ENCODE measurements at places on chromosomes 5 and 9.

DNA sequence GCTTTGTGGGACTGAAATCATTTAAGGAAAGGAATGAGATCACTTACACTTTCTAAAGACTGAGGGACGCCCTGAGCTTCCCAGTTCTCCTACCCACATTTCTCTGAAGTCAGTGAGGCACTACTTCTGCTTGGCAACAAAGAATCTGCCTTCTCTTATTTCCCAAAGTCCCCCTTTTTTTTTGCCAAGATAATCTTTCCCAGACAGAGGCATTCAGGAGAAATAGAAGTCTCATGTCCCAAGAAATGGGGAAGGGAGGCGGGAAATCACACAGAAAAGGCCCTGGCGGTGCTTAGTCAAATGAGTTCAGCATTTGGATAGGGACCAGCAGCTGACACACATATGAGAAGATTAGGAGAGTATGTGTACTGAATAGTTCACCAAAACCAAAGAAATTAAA is 159.7 kb downstream of the MUSK start:
- no peak for DNase-seq

DNA sequence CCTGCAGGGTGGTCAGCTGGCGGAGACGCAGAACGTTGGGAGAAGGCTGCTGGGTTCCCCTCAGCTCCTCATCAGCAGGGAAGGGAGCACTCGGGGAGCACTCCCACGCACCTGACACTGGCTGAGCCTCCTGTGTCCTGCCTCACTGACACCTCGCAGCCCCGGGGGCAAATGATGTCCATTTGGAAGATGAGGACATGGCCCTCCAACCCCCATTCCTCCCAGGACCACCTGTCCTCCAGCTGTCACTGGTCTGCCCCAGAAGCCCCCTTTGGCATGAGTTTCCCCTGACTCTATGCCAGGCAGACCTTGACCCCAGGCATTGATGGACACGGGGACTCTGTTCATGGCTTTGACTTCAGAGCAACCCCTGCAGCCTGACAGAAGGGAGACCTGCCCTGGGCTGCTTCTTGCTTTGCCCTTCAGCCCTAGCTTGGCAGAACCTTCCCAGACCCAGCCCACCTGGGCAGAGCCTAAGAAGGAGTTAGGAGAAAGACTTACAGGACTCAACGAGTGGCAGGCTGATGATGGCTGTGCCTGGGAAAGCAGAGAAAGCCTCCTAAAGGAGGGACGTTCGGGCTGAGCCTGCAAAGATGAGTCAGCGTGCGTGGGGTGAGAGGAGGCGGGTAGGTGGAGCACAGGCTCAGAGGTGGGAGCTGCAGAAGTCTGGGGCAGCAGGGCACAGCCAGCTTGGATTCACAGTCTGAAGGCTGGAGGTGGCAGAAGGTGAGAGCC is 90.6 kb downstream of the LMX1B start:
- DNase-seq: peak; percentile 66

DNA sequence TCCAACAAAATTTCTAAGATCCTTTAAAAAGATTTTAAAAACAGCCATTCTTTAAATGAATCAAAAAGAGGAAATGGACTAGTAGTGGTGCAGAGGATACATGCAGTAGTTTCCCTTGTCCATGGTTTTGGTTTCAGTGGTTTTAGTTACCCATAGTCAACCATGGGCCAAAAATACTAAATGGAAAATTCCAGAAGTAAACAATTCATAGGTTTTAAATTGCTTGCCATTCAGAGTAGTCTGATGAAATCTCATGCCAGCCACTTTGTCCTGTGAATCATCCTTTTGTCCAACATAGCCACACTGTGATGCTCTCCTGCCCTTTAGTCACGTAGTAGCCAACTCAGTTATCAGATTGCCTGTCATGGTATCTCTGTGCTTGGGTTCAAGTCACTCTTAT is 286.1 kb downstream of the ANXA1 start:
- DNase-seq: no peak

DNA sequence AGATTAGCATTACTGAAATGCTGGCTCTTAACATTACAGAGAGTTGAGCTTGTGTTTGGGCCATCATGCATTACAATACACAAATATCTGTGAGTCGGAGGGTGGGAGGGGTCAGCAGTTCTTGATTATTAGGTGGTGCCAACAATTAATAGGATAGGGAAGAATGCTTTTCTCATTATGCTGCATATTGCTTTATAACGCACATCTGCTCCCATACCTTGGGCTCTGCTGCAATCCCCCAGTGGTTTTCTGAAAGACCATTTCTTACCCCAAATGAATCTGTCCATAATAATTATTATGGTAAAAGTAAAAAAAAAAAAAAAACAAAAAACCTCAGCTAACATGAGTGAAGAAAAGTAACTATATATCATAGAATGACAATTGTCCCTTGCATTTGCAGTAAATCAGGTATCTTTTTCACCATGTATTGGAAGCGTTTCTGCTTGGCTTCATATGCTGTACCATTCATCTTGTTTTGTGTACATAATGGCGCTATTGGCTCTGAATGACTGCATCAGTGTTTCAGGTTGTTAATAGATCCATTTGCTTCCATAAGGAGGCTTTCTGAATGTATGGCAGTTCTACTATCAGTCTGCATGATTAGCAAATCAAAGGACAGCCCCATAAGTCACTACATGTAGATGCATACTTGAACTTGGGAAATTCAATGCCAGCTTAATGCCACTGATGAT is 75.9 kb downstream of the CAVIN4 start:
- no peak for DNase-seq

GRCh38 chr9:111036946-111037345 is 1.3 kb downstream of the LPAR1 start:
- no peak for DNase-seq

DNA sequence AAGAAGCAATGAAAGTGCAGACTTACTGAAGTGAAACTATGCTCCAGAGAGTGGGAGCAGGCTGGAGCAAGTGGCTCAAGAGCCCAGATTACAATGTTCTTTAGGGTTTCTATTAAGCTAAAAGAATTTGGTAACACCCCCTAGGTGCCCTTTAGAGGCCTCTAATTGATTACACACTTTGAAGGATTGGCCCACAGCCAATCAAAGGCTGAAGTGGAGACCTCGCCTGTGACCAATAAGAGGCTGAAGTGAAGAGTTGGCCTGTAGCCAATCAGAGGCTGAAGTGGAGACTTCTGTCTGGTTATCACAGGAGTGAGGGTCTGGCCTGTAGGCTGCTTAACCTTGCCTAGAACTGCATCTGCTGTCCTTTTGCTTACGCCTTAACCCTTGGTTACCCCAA is 46.7 kb upstream of the SPATA31C2 start:
- no peak for DNase-seq

- DNase-seq: no peak
Observed at GRCh38 chr9:109590966-109591365, 92.9 kb upstream of the PTPN3 start.

DNA sequence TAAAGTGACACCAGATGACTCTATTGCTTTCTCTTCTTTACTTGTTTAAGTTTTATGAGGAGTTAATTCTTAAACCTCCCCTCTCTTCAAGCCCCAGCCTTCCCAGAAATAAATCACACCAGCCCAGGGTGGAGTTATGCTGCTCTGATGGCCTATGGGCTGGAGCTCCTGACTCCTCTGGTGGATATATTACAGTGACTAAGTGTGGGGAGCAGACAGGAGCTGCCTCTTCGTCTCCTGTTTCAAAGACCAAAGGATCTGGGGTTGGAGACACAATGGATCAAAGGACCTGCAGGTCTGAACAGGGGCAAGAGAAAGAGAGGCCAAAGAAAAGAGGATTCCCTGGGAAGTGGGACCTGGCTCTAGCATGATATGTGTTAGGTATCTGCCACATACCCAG is 312.0 kb upstream of the MSX2 start:
- no peak for DNase-seq

- no peak for DNase-seq
Observed at GRCh38 chr9:91427873-91428272, 4.2 kb upstream of the NFIL3 start.

DNA sequence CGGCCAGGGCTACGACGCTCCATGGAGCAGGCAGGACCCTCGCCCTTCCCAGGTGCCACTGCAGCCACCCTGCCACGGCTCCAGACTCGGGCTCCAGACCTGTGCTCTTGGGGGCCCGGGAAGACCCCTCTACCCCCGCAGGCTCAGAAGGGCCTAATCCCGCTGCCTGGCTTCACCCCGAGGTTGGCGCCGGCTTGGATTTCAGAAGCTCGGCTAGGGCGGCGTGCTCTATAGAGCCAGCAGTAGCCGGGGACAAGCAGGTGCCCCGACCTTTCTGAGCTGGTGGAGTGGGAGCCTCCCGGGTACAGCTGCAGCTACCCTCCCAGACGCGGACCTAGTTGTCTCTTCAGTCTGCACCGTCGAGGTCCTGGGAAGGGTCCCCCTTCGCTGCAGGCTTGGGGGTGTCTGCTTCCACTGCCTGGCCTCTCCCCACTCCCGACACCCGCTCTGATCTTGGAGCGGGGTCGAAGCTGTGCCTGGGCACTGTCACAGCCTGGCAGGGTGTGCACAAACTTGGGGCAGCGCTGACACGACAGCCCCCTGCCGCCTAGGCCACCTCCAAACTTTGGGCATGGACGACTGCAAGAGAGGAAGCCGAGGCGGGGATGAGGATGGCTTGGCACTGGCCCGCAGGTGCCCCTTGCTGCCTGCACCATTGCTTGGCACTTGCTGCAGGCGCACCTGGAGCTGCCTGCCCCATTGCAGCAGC is 1366.1 kb upstream of the CDH9 start:
- peak; percentile 46 for DNase-seq

DNA sequence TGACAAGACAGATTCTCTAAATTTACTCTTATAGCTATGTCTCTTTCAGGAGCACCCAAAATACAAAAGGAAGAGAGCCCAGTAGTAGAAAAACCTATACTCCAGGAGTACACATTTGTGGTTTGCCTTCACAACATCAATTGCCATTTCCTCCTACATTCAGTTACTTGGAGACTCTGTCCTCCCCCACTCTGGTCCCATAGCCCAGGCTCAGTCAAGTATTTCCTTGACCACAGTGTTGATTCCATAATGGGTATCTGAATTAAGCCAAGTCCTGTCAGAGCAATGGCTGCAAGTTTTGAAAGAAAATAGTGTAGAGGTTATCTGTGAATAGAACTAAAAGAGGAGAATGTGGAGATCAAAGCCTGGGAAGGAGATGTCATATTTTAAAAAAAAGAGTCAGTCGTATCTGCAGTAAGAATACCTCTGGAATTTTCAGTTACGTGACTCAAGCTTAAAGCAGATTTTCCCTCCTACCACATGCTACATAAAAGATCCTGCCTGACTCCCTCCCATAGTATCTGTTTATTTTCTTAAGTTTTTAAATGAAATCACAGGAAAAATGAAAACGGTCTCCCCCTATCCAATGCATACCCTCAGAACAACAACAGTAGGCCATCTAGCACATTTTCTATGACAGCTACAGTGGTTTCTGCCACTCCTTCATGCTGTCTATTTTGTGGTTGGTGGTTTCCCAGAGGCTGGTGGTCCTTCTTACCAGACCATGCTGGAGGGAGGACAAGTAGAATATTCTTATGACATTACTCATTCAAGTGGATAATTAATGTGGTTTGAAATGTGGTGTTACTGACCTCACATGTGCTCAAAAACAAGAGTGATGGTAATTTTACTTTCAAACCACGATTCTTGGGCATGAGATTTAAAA is 249.7 kb upstream of the TMEM161B start:
- no peak for DNase-seq

DNA sequence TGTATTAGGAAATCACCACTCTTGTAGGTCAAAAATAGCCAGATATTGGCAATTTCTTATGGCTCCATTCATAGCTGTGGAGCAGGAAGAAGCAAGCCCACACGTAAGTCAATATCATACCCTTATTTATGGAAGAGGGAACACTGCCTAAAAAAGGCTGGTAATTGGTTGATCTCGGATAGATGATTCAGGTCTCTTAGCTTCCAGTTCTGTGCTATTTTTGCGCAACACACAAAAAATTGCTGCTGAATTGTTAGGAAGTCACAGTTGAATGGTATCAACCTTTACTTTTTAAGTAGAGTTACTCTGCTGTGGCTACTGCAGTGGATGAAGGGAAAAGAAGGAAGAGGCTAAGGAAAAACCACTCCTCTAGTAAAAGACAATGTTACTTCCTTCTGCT is 168.8 kb downstream of the ARHGAP26 start:
- DNase-seq: no peak

DNA sequence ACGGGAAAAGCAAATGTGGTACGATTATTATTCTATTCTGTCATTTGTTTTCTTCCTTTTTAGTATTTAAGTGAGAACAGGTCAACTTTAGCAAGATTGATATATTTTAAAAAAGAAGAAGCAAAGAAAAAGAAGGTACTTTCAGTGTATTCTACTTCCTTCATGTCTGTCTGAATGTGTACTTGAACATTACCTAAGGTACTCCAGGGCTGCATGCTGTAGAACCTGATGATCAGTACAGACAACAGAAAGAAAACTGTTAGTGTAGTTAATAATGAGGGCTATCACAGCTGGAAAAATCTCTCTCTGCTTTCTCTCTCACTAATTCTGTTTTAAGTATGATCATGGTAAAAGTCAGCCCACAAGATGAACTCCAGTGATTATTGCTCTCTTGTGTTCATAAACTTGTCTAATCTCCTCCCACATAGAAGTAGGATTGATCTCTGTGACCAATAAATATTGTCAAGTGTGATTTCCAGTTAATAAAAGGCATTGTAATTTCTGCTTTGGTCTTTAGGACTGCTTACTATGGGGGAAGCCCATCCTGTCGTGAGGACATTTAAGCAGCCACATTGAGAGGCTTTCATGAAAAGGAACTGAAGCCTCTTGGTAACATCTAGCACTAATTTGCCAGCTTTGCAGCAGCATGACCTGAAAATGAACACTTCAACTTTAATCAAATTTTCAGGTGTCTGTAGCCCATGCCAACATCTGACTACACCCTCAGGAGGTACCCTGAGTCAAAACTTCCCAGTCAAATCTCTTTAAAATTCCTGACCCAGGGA is 864.0 kb upstream of the ACO1 start:
- no peak for DNase-seq

DNA sequence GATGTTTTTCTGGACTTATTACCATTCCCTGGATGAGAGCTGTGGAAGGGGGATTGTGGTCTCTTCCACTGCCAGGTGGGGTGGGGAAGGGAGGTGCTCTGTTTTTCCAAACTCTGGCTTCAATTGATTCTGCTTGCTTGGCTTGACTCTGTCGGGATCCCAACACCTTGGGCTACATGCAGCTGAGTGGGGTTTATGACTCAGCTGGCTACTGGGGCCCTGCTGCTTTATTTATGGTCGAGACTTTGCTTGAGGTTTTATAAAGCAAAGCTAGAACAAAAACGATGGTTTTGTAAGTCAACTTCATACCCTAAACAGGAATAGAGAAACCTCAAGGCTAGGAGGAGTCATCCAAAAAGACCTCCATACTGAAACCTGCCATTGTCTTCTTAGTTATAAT is 76.3 kb downstream of the AOPEP start:
- DNase-seq: no peak

DNA sequence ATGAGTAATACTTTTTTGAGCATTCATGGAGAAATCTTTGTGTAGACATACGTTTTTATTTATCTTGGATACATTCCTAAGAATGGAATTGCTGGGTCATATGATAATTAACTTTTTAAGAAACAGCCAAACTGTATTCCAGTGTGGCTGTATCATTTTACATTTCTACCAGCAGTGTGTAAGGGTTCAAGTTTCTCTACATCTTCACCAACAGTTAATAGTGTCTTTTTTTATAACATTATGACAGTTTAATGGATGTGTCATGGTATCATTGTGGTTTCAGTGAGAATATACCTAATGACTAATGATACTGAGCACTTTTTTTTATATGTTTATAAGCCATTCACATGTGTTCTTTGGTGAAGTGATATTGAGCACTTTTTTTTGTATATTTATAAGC is 52.4 kb downstream of the NIPBL start:
- no peak for DNase-seq

GRCh38 chr5:103461243-103461642 is 101.3 kb downstream of the NUDT12 start:
- no peak for DNase-seq
